RWPE1 (cell line): ENCODE measurements at places on chromosomes 4 and X.
A peak's percentile ranks its signal among the peaks of the same experiment; 100 is the strongest.

- DNase-seq, result peak; percentile 85
Observed at GRCh38 chr4:73676861-73677323, 56.7 kb upstream of the RASSF6 start.

DNA sequence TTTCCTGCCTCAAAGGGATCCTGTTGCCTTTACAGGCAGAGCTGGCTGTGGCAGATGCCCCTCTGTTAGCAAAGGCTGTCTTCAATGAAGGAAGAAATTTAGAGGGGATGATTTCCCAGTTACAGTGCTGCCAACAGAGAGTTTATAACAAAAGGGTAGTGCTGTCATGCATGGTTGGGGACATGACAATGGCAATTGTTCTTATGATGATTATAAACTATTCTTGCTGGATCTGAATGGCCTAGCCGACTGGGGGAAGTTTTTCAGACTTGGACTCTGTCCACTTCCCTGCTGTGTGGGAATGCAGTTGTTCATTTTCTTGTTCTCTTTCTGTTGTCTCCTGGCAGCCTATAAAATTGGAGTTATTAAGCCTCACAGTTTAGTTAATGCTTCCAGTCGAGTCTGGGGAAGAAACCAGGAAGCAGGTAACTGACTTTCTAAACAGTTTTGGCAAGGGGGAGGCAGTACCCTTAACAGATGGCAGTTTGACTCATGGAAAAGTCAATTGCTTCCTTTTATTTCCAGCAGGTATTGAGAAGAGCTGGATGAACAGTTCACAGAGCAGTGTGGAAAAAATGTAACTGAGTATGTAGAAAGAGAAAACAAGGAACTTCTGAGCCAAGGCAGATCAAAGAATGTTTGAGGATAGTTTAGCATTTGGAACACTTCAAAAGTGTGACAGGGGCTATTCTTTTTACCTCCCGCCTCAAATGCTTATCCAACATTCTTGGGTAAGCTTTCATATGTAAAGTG lies 582.6 kb downstream of the RAPGEF2 start:
- no peak for DNase-seq

DNA sequence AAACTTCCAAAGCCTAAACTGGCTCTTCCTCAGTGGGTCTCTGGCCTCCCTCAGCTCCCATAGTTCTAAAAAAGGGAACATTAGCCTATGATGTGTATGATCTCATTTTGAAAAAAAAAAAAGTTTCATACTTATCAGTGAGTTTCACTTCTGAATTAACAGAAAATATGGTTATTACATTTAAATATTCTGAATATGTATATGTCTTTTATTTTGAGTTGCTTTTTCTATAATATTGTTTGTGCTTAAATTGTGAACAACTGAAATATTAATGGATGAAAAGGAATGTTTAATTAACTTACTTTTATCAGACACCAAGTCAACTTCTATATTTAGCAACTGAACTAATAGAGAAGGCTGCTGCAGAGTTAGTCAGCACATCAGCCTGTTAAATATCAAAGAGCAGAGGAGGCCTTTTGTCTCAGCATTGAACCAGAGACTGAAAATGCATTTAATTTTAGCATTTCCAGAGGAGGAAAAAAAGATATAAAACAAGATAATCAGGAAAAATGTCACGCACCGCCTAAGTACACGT lies 20.4 kb upstream of the FHL1 start:
- no peak for DNase-seq

GRCh38 chr4:187218705-187219245 lies 495.1 kb upstream of the FAT1 start:
- DNase-seq, result no peak

DNA sequence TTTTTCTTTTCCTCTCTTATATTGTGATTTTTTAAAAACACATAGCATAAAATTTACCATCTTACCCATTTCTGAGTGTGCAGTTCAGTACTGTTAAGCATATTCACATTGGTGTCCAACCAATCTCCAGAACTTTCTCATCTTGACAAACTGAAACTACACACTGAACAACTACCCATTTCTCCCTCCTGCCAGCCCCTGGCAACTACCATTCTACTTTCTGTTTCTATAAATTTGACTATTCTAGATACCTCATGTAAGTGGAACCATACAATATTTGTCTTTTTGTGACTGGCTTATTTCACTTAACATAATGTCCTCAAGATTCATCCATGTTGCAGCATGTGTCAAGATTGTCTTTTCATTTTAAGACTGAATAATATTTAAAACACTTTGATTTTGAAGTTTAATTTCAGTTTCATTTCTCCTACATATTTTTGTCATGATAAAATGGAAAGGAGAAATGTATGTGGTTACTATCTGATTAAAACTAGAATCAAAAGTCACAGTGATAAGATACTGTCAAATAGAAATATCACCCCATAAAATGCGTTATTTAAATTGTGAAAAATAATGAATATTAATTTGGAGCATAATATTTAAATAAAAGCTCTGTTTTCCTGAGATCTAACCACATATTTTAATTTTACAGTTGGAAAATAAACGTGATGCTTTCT lies 122.8 kb downstream of the DIPK2B start:
- DNase-seq, result no peak

- no peak for DNase-seq
Observed at GRCh38 chr4:82567444-82567843, 5.7 kb upstream of the TMEM150C start.

GRCh38 chrX:8805046-8805445 lies 3.9 kb upstream of the FAM9A start:
- no peak for DNase-seq

- DNase-seq, result peak; percentile 54
Observed at GRCh38 chr4:40736910-40737309, 12.8 kb upstream of the NSUN7 start.

DNA sequence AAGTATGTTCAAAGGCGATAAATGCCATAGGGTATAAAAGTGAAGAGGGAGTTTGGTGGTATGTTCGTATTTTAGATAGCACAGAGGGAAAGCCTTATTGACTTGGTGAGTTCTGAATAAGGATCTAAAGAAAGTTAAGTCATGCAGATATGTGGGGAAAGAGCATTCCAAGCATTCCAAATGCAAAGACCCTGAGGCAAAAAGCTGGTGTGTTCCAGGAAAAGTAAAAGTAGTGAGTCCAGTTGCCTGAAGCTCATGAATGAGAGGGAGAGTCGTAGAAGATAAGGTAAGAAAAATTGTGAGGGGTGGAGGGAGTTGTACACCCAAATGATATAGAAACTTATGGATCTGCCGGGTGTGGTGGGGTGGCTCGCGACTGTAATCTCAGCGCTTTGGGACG lies 426.7 kb downstream of the RPA4 start:
- peak; percentile 7 for DNase-seq

GRCh38 chr4:100926039-100926717 lies 408.4 kb upstream of the EMCN start:
- DNase-seq, result no peak

- no peak for DNase-seq
Observed at GRCh38 chr4:48483006-48483776, at the start of gene SLC10A4. TSS of gene SLC10A4 (plus strand) at chr4:48483343. CDS start at chr4:48483562, 219 bp downstream.

DNA sequence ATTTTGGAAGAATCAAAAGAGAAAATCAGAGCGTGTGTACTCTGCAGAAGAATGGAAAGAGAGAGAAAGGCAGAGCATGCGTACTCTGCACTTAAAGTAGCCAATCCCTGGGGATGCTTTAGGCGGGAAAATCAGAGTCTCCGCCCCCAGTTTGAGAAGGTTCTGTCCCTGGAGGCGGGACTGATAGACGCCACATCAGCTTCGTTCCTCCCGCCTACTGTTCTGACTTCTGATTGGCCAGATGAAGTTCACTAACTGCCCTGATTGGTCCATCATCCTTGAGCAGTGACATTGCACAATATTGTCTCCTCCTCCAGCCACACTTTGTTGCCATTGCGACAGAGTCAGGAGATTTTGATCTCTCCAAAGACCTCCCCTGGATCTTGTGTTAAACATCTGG lies 23.8 kb downstream of the SSX1 start:
- no peak for DNase-seq

- peak; percentile 45 for DNase-seq
Observed at GRCh38 chrX:50204364-50204899, at the start of gene CCNB3. TSS of gene CCNB3 (plus strand) at chrX:50204765. CDS start at chrX:50285164, 80,399 bp downstream.

DNA sequence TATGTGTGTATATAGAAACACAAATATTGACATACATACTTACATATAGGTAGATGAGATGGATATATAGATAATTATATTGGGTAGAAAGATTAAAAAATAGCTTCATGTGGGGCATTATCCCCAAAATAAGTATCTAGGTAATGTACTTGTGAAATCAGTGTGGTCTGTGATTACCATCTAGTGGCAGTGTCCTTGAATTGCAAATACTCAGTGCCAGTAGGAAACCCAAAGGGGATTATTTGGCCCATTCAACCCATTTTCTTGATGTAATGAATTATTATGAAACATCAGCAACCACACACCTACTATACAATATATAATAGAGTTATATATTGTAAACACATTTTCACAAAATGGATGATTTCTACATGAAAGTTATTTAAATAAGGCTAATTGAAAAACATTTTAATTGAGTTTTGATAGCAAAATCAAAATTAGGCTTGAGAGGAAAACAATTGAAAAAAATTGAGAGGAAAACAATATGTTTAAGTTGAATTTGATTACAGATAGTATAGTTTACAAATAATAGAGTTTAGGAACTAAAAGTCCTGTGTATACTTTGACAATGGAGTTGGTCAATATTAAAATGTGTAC lies 389.4 kb downstream of the GALNTL6 start:
- DNase-seq, result peak; percentile 53

DNA sequence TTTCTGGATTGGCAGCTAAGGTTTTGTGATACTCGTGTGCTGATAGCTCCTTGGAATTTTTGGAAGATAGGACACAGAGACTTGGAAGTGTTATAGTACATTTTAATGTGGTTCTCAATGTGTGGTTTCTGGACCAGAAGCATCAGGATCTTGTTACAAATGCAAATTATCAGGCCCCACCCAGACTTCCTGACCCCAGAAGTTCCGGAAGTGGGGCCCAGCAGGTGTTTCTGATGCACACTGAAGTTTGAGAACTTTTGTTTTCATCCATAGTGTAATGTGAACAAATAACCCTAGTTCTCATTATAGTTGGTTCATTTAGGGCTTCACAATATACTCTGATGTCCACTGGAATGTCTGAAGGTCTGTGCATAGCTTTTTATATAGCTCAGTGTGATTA lies 49.6 kb downstream of the LAMP2 start:
- no peak for DNase-seq

GRCh38 chrX:130267956-130268448 lies 697 bp downstream of the ZNF280C start:
- DNase-seq, result no peak

- no peak for DNase-seq
Observed at GRCh38 chr4:18435781-18436180, 414.2 kb upstream of the LCORL start.

DNA sequence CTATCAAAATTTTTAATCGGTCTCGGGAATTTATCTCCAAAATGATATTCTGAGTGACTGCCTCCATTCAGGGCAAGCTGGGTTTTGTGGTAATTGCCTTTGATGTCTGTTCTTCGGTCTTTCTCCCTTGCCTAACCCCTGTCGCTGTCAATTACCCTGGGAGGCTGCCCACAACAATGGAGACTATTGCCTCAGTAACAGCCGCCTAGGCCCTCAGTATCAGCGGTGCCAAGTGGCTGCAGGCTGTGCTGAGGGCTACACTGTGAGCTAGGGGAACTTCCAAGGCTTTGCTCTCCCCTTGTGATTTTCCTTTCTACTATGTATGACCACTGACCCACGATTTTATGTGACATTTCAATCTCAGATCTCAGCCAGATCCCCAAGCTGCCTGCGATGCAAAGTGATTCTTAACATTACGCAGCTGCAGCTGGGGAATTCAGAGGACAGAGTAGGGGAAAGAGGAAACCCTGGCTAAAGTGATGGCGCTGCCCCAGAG lies 36.3 kb upstream of the REST start:
- no peak for DNase-seq
